ENCODE measurements at places on chromosomes 11 and 22. TPM values are rescaled to one million over a fixed set of nuclear protein-coding genes. Genes with fewer than 3 reads are reported as not detected.

PRG3 gene
- not detected for total RNA-seq

CYP2D6 gene
- total RNA-seq: not detected

PTGDR2 gene
- total RNA-seq: not detected

CBLIF gene
- total RNA-seq: not detected

CLTCL1 gene
- total RNA-seq: 3.2 TPM

Measured in epithelial cell of umbilical artery (primary cell).